ENCODE measurements at places on chromosomes 1 and 21.

DNA sequence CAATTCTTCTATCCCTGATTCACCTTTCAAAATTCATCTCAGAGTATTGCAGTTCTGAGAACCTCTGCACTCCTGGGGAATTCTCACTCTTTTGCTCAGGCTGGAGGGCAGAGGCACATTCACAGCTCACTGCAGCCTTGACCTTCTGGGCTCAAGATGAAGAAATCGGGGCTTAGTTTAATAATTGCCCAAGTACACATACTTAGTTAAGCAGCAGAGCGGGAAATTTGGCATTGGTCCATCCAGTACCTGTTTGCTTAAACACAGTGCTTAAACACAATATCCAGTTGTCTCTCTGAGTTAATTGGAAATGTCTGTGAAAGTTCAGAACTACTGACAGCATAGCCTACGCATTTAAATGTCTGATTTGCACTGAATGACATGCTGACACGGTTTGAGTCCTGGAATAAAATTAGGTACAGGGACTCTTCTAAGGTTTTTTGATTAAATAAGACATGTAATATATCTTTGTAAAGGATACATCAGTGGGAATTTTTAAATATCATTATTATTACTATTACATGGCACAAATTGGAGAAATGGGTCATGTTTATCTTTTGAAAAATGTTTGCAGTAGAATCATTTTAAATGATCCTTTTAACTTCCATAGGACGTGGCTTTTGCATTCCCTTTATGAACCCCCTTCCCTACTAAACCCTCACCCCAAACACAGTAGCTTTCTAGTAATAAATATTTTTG lies 337.4 kb downstream of the SRGAP2C start:
- DNase-seq = no peak

GRCh38 chr1:117093870-117094621 lies 27.5 kb downstream of the TRIM45 start:
- DNase-seq = peak; percentile 38

DNA sequence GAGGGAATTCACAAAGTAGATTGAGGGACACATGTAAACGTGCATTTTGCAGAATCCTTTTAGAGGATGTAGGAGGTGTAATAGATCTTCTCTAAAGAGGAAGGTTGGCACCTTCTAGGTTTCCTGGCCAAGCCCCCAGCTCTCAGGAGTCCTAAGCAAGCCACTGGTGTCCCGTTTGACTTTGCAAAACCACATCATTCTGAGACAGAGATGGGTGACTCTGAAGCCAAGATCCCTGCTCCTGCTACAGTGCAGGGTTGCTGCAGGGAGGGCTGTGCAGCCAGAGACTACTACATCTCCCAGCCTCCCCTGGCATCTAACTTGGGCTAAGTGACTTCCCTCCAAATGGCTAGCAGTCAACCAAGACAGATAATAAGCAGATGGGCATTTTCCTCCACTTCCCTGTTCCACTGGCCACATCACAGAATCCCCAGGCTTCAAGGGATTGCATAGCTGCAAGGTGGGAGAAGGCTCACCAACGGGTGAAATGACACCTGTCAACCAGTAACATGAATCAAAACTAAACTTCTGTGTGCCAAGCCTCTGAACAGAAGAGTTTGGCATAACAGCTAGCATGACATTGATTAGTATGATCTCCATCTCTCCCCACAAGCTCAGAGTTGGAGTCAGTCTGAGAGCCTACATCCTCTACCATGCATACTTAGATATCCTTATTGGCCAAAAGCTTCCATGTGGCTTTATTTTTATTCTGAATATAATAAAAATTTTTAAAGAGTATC lies 129.6 kb upstream of the COA6 start:
- DNase-seq = no peak

DNA sequence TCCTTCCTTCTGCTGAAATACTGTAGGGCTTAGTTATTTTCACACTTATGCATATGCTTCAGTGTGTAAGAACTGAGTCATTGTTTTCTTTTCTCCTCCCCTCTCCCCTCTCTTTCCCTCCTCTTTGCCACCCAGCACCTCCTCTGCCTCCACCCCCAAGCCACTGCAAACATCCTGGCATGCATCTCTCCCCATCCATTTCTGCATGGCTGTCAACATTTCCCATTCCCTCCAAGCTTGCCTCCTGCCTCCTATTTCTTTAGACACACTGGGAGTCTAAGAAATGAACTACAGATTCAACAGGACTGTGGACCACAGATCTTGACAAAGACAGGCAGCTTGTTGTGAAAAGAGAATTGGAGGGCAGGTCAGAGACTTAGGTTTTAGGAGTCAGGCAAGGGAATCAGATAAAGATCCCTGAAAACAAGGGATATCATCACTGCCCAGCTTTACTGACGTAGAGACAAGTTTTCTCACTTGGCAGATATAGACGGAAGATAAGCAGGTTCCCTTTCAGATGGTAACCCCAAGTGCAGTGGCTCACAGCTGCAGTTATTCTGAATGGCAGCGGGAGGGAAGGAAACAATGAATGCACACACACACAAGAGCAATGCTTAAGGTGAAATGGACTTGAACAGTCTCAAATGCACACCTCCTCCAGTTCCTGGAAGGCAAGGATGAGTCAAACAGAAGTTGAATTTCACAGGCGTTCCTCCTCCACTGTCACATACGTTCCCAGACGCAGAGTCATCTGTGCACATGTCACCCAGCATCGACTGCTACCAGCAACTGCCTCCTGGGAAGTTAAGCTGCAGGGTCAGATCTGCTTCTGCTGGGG lies 56.1 kb downstream of the HIVEP3 start:
- no peak for DNase-seq

DNA sequence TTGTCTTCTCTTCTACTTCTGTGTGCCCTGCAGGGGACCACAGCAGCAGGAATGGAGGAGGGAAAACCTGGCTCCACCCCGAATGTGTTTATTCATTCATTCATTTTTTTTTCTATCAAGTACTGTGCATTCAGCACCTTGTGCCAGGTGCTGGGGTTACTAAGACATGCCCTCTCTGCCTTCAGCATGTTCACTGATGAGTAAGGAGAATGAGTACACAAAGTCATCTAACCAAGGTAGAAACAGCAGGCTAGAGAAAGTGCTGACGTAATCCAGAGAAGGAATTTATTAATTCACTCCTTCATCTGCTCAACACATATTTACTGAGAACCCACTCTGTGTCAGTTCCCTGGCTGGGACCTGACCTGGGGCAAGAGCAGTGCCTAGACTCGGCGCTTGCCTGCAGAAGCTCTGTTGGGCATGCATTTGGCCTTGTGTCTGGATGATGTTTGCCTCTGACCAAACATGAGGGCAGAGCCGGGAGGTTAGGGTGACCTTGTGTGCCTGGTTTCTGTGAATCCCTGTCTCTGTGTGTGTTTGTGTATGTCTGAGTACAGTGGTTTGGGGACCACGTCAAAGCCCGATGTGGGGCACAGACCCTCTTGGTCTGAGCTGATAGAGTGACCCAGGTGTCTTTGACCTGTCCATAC lies 3.3 kb upstream of the MYOG start:
- DNase-seq = no peak

GRCh38 chr1:45205011-45205909 lies 1.1 kb downstream of the ZSWIM5 start:
- DNase-seq = peak; percentile 53
